AG08395 (cell line): ENCODE measurements at places on chromosomes 6 and 20.

GRCh38 chr20:38519426-38519825 is 46.8 kb downstream of the RALGAPB start:
- DNase-seq: no peak

- DNase-seq: no peak
Observed at GRCh38 chr20:31717478-31718201, 5.0 kb downstream of the BCL2L1 start.

- DNase-seq: peak; percentile 2
Observed at GRCh38 chr6:8530785-8531435, 95.6 kb upstream of the SLC35B3 start.

DNA sequence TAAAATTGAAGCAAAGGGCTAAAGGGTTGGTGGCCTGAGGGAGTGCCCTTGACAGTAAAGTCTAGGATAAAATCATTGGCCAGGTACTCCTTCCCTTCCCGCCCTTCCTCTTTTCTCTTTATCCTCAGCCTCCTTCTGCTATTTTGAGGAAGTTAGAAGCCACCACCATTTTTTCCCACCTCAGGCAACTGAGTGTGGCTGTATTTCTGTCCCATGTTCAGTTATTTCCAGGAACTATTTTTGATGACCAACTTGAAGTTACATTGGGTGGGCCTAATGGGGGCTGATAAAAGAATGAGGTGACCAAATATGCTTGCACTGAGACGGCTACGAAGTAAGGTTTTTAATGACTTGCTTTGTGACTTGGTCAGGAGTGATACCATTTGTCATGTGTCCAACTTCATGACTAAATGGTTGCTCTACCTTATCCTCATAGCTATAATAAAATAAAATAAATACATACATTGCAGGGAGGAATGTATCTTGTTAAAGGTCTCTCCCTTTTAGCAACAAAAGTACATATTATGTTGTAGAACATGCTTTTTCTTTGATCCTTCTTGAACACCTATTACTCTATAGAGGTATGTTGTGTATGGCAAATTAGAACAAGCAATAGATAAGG is 12.0 kb downstream of the PTPN1 start:
- DNase-seq: no peak

DNA sequence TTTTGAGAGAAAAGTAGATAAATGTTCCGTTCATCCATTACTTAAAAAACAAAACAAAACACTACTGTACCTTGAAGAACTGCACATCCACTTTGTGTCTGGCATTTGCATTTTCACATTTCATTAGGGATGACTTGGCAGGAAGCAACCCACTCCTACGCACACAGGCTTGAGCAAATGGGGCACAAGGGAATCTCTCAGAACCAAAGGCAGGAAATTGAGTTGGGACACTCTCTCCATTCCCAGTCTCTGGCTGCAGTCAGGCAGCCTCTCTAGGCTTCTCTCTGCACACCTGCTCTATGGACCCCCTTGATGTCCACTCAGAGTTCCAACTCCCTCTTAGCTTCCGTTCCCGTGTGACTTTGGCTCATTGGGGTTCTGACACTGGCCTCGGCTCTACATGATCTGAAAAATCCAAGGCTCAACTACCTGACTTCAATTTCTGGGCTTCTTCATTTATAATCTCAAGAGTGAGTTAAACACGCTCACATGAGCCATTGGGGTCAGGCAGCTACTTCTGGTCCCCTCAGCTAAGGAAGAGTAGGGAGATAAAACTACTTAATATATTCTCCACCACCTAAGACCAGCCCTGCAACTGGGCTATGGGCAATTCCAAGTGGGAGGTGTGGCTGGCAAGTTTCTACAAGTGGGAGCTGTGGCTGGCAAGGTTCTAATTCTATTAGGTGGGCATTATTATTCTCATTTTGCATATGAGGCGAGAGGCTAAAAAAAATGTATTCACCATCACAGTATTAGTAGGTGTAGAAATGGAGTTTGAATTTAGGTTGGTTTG is 251.9 kb downstream of the SOD2 start:
- DNase-seq: no peak

DNA sequence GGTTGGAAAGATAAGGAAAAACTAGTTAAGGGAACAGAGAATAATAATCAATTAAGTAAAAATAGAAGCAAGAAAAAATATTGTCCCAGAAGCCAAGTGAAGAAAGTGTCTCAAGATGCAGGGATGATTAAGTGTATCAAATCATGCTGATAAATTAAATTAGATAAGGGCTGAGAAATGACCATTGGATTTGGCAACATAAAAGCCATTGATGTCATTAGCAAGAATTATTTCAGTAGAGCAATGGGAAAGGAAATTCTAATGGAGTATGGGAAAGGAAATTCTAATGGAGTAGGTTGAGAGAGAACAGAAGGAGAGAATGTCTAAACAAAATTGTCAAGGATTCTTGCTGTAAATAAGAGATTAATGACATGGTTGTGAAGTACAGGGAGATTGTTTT is 146.8 kb downstream of the TFAP2B start:
- DNase-seq: no peak

GRCh38 chr20:4181956-4182945 is 166.9 kb upstream of the RNF24 start:
- no peak for DNase-seq

DNA sequence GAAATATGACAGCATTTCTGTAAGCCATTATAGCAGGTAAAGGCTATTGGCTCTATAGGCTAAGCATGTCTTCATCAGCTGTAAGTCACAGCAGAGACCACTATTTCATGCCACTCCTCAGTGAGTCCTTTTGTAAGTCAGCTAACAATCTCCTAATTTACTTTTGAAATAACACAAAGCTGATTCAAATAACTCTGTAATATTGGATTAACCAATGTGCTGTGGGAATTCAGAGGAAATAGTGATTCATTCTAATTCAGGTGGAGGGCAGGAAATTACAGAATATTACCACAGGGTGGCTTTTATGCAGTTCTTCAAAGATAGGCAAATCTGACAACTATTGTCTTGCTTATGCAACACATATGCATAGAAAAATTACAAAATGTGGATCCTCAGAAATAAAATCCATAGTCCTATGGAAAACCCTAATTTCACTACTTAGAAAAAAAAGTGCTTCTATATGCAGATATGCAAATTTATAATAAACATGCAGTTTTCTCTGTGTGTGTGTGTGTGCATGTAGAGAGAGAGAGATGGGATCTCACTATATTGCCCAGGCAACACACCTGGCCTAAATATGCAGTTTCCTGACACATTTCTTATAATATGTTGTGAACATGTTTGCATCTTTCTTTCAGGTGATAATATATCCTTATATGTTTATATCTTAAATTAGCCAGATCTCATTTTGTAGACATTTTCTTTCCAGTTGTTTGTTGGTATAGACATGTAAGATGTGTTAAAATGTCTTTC is 4.8 kb upstream of the SMIM28 start:
- DNase-seq: peak; percentile 10

GRCh38 chr20:37343994-37344355 is 2.0 kb upstream of the SRC start:
- no peak for DNase-seq

DNA sequence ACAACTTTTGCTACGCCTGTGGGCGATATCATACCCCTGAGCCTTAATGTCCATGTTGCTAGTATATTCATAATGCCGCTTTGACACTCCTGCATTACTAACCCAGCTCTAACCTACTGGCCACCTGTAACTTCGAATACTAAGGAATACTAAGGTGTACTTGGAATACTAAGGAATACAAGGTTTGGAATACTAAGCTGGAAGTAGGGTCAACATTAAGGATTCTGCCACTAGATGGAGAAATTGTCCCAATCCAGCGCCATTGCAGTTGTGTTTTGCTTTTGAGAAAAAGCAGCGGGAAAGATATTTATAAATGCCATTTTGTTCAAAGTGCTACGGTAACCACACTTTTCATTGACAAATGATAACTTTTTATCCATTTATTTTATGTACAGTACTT is 10.7 kb downstream of the TBXT start:
- DNase-seq: no peak

- DNase-seq: no peak
Observed at GRCh38 chr6:53654745-53655240, 10.8 kb downstream of the KLHL31 start.

DNA sequence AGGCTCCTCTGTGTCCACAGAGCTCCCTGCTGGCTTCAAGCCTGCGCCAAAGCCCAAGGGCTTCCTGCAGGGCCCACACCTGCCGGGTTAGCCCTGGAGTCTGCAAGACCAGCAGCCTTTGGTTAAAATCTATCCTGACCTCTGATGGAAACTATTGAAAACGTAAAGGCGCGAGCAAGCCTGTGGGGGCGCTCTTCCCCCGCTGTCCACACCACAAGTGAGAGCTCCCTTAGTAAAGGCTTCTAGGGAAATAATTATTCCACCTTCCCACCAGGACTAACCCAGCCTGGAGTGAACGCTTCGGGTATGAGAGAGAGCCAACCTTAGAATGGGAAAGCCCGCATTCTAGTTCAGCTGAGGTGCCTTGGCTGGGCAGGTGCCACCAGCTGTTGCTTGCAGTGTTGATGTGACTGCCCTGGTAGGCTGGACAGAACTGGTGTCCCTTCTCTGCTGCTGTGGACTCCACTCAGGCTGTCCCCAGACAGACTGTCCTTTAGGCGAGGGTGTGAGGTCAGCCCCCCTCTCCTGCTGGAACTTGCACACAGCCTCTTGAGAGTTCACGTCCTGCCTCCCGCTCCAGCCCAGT is 68.7 kb downstream of the SYTL3 start:
- DNase-seq: no peak

GRCh38 chr20:19815553-19815991 is 57.5 kb downstream of the RIN2 start:
- DNase-seq: peak; percentile 92

GRCh38 chr20:9506964-9507369 is 7.4 kb upstream of the LAMP5 start:
- no peak for DNase-seq

DNA sequence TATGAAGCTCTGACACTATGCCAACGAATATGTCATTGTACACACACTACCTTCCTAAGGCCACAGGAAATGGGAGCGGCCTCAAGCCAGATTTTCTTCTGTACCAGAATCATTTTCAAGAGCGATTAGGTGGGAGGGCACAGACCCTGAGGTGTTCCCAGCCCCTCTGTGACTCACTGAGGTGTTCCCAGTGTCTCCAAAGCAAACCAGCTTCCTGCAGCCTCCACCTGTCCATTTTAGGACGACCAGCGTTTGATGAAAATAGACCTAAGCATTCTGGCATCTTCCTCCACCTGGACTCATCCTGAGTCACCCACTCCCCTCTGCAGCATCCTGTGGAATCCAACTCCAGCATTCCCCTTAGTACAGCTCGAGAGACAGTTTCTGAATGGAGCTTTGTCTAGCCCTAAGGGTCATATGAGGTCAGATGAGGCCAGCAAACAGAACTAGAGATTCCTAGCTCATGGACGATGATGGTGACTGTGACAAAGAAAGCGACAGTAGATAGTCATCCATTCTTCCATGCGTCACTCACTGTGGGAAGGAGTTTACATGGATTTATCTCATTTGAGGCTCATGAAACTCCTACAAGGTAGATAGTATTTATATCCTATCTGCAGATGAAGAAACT is 203.4 kb downstream of the PTPRT start:
- DNase-seq: no peak

DNA sequence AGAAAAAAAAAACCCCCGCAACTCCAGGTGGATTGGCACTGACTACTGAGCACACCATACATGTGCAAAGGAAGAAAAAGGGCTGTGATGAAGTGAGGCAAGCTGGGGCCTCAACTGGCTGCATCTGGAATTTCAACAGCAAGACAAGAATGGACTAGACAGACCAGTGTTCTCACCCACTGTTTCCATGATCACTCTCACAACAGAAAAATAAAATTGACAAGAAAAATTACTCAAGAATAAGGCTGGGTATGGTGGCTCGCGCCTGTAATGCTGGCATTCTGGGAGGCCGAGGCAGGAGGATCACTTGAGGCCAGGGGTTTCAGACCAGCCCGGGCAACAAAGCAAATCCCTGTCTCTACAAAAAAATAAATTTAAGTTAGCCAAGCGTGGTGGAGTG is 18.8 kb downstream of the ZNF217 start:
- DNase-seq: no peak

- DNase-seq: no peak
Observed at GRCh38 chr6:98880486-98880885, 46.1 kb downstream of the POU3F2 start.

DNA sequence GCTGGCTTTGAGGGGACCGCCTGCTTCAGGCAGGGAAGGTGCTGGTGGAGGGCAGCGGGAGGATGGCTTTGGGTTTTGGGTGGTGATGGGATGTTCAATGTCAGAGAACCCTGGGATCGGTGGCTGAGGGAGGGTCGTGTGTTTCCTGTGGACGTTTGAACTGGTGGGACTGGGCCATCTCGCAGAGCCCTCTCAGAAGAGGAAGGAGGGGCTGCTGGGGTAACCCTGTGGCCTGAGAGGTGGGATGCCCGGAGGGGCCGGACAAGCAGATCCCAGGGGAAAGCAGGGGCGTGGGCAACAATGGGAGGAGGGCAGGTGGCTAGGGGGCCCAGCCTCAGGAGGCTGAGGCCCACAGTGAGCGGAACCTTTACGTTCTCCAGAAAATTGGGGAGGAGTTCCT is 34.9 kb downstream of the PYGB start:
- DNase-seq: no peak
